AG09319 (cell line): ENCODE measurements at places on chromosomes 12 and 14.

GRCh38 chr14:72701605-72702004 lies 192.3 kb downstream of the DPF3 start:
- no peak for DNase-seq

GRCh38 chr12:130337488-130338303 lies at the start of gene PIWIL1:
TSS of gene PIWIL1 (plus strand) at chr12:130337887. CDS start at chr12:130342592, 4,705 bp downstream.
- DNase-seq = no peak

- peak; percentile 14 for DNase-seq
These were observed 290.9 kb downstream of the LRIG3 start for GRCh38 chr12:58629376-58629775.

DNA sequence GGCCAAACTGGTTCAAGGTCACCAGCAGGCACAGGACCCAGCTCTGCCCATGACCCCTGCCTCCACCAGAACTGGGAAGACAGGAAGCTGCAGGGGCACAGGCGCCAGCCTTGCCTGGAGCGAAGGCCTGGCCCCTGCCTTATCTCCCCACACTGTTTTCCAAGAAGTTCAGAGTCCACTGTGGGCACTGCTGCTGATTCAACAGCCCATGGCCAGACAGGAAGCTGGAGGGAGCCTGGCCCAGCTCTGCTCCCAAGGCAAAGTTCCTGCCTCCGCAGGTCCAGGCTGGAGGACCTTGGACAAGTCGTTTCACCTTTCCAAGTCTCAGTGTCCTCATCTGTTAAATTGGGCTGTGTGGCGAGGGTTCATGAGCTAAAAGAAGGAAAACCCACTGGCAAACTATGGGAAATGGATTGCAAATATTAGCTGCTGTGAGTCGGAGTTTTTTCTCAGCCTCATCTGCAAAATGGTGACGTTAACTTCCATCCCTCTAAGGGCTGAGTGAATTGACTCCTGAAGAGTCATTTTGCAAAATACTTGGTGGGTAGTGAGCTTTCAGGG lies 1.2 kb downstream of the PHETA1 start:
- no peak for DNase-seq

DNA sequence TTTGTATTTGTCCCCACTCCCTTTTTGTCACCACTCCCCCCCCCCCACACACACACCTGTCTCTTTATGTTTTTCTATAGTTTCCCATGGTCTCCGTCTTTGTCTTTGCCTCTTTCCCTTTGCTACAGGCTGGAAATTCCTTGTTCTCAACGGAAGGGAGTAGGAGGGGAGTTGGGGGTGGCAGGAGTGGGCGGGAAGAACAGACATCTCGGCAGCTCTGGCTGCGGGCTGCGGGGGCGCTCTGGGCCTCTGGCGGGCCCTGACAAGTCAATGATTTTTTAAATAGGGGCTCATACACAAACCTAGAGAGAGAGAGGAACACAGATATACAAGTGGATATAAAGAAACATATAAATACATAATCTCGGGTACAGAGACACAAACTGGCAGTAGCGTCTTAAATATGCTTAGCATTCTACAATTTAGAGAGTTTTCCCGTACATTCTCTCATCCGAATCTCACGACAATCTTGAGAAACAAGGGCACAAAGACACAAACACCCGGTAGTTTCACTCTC lies 2.4 kb upstream of the NAB2 start:
- no peak for DNase-seq

- DNase-seq = no peak
These were observed 10.5 kb downstream of the ZFP36L1 start for GRCh38 chr14:68782091-68782981.

DNA sequence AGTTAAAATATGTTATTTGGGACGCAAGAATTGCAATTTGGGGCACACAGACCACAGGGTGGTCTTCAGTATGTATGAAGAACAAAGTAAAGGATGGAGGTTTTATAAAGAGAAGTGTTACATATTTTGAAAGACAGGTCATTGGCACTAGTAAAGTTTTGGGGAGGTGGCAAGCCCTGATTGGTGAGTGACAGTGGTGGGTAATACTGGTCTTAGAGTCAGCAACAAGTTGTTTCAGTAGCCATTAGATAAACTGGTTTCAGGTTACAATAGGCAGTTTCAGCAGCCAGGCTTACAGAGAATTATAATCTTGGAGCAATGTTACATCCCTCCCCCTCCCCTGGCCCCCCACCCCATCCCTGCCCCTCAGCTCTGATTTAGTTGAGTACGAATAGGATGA lies 17.5 kb downstream of the MARK3 start:
- DNase-seq = no peak

DNA sequence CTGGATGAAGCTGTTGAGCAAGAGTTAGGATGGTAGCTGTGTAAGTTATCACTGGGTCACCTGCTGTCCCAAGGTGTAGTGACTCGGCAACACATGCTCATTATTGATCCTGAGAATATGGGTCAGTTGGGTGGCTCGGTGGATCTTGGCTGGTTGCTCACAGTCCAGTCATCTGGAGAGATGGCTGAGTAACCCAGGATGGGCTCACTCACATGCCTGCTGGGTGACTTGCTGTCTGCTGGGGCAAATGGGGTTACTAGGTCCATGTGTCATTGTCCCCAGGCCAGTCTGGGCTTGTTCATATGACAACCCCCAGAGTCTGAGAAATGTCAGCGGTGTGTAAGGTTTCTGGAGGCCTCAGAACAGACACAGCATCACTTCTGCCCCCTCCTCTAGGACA lies 69.5 kb downstream of the SLC15A4 start:
- no peak for DNase-seq

DNA sequence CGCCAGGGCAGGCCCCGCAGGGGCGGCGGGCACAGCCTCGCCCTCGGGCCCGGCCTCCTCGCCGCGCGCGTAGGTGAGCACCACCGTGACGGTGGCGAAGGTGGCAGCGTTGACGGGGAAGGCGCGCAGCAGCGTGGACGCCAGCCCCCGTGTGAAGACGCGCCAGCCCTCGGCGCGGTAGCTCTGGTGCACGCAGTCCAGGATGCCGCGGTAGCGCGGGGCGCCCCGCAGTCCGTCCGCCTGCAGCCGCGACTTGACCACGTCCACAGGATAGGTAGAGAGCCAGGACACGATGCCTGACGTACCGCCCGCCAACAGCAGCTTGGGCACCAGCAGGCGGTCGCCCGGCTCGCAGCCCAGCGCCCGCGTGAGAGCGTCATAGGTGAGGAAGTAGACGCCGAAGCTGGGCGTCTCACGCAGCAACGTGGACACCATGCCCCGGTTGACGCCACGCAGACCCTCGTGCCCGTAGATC lies 13.9 kb downstream of the SLC25A29 start:
- no peak for DNase-seq

DNA sequence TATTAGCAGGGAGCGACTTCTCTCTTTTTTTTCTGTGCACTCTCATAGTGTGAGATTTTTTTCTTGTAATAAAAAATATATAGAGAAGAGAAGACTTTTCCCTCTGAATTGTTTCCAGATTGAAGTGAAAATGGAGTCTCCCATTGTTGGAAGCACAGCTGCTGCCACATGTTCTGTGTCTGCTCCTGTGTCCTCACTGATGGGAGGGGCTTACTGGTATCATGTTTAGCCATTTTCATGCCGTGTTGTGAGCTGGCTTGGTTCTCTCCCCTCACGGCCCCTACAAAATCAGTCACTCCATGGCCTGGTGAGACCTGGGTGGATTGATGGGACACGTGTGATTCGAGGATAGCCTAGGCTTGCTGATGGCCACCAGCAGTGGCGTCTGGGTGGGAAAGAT lies 379.7 kb upstream of the DDHD1 start:
- no peak for DNase-seq

- no peak for DNase-seq
These were observed 472.9 kb downstream of the NELL2 start for GRCh38 chr12:44403185-44403584.

- DNase-seq = no peak
These were observed 17.8 kb upstream of the MEG3 start for GRCh38 chr14:100807979-100808734.

DNA sequence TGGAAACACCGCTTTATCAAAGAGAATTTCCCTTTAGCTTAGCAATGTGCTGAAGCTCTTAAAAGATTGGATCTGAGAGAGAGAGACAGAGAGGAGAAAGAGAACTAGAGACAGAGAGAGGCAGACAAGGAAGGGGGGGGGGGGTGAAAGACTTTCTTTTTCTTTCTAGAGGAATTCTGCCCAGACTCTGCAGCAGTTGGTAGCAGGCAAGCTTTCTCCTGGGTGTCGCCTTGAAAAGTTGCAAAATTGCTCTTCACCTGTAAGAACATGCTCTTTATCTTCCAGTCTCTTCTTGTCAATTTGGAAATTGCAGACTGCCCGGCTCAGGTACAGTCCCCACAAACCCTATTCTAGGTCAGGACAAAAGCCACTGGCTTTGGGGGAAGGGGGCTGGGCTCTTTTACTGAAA lies 2.9 kb upstream of the OTX2 start:
- no peak for DNase-seq

GRCh38 chr12:91973813-91974212 lies 171.8 kb downstream of the BTG1 start:
- no peak for DNase-seq

DNA sequence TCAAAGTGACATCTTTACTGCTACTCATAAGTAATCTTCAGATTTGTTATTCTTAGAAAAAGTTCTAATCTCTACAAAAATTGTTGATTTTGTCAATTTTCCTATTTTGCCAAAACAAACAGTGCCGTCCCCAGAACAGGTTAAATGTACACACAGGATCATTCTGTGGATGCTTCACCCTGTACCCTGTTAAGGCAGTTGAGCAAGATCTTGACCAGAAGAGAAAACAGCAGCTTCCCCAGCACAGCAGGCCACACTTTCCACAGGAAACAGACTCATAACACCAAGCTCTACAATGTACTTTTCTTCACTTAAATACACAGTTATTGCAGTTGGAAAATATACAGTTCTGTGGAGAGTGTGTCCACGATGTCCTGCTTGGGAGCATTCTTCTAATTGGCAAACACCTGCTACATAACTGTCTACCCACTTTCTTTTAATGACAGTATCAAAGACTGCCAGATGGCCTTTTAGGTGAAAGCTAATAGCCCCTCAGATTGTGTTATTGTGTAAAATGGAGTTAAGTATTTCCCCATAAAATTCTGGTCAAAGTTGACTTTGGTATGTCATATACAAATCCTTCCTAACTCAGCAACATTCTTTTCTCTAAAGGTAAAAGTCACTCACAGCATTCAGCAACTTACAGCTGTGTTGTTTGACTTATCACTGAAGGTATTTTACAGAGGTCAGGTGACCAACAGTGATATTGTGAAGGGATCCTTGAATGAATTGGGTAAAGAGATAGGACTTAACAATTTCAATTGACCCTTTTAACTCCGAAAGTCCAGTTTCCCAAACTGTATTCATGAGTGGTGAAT lies 77.0 kb downstream of the SEC23A start:
- no peak for DNase-seq

GRCh38 chr14:90061685-90062126 lies at the start of gene KCNK13:
TSS of gene KCNK13 (plus strand) at chr14:90061994. CDS start at chr14:90062206, 212 bp downstream.
- no peak for DNase-seq

- DNase-seq = no peak
These were observed 20.0 kb downstream of the PTHLH start for GRCh38 chr12:27952510-27952909.

- DNase-seq = no peak
These were observed 298.7 kb upstream of the SRRM4 start for GRCh38 chr12:118682656-118683055.

DNA sequence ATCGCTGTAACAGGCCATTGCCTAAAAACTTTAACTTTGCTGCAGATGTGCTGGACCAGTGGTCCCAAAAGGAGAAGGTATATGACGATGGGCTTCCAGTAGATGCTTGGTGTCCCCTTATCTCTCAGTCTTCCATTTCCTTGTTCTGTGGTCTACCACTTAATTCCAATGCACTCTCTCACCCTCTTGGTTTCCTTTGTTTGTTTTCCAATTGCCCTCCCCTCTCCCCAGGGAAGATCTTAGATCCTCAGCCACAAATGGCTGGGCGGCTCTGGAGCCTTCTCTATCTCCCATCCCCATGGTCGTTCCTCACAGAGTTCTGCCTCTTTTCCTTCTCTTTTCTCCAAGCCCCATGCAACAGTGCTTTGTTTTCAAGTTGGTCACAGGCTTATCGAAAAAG lies 584 bp downstream of the ACSM4 start:
- DNase-seq = no peak

DNA sequence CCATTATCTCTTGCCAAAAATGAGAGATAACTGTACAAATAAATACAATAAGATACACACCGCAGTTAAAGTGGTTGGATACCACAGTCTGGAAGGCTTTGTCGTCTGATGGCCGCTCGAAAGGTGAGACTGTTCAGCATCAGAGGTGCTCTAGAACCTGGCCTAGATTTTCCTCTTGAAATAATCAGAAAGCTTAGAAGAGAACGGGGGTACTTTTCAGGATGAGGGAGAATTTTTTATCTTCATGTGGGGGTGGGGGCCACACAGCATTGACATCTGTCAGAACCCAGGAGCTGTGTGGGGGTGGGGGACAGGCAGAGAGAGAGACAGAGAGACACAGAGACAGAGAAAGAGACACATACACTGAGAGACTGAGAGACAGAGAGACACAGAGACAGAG lies 90.5 kb downstream of the GALNT9 start:
- DNase-seq = no peak

GRCh38 chr12:111616177-111616623 lies 17.1 kb upstream of the ATXN2 start:
- DNase-seq = no peak

DNA sequence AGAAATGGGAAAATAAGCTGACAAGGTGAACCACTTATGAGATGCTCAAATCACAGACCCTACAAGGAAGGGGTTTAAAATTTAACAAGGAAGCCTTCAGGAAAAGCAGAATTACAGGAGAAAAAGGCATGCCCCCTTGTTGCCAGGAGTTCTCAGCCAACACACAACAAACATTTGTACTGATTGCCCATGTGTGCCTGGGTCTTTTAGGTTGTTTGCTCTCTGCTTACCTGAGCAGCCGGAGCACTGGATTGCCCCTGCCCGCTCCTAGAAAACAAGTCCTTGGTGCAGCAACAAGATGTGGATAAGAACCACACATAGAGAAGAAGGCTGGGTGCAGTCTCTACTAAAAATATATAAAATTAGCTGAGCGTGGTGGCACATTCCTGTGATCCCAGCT lies 3.4 kb downstream of the DRAM1 start:
- DNase-seq = no peak
